Choroid plexus epithelial cell (primary cell): ENCODE measurements at places on chromosomes 5 and 9.

GRCh38 chr9:108085294-108085693 lies 595.7 kb upstream of the KLF4 start:
- no peak for DNase-seq

GRCh38 chr9:19922476-19923118 lies 133.8 kb upstream of the SLC24A2 start:
- peak; percentile 87 for DNase-seq

- DNase-seq = no peak
These were observed 244.2 kb upstream of the DAB2 start for GRCh38 chr5:39668980-39669379.

DNA sequence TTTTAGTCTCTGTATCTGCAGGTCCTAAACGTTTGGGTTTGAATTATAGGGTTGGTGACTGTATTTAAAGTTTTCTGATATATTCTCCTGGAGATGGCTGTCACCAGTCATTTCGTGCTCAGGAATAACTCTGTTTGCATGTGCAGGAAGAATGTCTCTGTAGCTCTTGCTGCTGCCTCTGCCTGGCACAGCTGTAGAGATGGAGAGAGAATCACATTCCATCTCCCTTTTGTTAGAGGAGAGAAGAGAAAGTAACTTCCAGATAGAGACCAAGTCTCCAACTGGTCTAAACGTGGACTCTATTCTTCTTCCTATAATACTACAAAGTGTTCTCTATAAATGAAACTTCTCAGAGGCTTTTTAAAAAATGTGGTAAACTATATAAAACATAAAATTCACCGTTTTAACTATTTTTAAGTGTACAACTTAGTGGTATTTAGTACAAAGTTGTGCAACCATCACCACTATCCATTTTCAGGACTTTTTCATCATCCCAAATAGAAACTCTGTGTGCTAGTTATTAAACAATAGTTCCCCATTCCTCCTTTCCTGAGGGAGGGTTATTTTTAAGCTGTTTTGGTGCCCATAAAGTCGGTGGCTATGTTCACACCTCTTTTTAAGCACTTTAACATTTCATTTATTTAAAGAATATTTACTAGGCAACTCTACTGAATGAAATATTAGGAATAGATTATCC lies 20.7 kb upstream of the STARD4 start:
- peak; percentile 54 for DNase-seq

DNA sequence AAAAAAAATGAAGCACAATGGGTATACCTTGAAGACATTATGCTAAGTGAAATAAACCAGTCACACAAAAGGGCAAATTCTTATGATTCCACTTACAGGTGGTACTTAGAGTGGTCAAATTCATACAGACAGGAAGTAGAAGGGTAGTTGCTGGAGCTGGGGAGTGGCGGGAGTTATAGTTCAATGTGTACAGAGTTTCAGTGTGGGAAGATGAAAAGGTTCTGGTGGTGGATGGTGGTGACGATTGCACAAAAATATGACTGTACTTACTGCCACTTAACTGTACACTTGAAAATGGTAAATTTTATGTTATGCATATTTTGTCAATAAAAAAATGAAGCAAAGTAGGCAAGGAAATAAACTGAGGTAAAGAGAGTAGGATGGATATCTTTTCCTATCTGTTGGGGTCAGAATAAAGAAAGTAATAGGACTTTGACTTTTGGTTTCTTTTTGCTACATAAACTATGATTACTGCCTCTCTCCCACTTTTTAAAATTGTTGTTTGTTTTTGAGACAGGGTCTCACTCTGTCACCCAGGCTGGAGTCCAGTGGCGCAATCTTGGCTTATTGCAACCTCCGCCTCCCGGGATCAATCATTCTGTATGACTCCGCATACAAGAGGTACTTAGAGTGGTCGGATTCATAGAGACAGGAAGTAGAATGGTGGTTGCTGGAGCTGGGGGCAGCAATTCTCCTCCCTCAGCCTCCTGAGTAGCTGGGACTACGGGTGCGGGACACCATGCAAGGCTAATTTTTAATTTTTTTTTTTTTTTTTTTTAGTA lies 4.0 kb upstream of the PSAT1 start:
- no peak for DNase-seq

GRCh38 chr5:97100476-97100875 lies 41.9 kb downstream of the LIX1 start:
- DNase-seq = peak; percentile 11

DNA sequence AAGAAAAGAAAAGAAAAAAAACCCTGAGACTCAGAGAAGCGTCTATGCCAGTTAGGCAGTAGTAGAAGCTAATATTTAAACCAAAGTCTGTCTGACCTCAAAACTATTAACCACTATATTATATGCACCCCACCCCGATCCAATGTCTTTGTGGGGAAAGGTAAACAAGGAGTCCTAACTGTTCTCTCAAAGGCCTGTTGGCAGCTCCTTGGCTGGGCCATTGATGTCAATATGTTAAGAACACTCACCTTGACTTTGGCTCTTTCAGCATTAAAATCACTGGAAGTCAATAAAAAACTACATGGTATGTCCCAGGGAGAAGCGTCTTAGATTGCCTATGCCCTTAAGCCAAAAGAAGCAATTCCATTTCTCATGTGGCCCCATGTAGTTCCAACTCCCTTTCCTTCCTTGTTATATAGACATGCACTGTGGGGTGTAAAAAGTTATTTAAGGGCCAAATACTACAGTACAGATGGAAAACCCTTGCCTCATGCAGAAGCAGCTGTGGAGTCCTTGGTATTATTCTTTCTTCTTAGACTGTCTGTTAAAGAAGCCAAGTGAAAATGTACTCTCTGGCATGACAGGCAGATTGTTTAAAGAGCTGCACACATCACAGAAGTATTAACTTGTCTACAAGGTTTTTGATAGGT lies 308.6 kb upstream of the RPS23 start:
- no peak for DNase-seq

DNA sequence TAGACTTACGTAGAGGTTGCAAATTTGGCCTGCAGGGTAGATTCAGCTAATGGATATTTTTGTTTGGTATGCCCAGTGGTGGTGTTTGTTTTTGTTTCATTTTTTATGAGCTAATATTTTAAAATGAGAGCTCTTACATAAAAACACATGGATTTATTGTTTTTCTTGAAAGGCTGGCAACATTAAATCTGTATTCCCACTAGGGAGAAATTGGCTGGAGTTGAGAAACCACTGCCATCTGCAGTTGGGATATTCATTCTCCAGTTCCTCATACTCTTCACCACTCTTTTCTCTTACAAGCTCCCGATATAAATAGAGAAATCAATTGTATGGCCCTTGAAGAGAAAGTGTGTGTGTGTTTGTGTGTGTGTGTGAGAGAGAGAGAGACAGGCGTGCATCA lies 143.3 kb downstream of the ALDH1A1 start:
- DNase-seq = no peak

- DNase-seq = no peak
These were observed 136.4 kb downstream of the SLIT3 start for GRCh38 chr5:169164481-169164925.

GRCh38 chr9:89687188-89687587 lies 82.4 kb downstream of the GADD45G start:
- DNase-seq = no peak

DNA sequence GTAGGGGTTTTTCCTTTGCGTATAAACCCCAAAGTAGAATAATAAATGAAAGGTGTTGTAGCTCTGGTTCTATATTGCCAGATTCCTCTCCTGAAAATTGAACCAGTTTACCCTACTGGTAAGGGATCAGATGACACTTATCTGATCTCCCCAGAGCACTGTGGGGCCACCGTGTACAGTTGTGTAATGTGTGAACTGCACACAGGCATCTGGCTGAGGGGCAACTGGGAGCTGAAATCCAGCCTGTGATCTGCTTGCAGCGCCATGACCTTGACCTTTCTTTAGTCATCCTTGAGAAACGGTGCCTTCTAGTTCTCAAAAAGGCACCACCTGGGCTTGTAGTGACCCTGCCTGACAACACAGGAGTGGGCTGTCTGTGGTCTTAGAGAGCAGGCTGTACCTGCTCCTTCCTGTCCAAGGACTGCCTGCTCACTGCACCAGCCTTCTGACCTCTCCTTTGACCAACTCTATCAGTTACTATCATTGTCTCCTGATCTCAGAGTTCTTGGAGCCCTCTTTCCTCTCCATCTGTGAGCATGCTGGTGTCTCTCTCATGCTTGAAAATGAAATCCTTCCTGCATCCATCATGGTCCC lies 40.2 kb downstream of the PDE6A start:
- peak; percentile 49 for DNase-seq

DNA sequence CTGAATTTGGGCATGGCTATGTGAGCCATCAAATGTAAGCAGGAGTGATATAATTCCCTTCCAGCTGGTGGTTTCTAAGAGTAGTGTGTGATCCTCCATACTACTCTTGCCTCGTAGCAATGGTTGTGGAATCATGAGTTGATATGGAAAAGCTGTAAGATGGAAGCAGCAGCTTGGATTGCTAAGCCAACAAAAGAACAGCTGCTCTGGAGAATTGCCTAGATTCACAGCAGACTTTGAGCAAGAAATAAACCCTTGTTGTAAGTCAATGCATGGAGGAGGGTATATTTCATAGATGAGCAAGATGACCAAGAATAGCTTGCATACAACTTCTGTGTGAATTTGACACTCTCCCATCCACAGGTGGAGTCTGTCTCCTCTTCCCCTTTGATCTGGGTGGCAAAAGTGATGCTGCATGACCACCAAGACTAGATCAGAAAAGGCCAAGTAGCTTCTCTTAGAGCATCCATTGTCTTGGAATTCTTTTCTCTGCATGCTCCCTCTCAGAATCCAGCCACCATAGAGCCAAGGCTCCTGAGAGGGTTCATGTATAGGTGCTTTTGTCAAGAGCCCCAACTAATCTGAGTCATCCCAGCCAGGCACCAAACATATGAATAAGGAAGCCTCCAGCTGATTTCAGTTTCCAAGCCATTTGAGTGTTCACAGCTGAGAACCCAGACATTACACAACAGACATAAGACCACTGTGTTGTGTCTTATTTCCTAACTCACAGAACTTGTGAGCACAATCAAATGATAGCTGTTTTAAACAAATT lies 79.0 kb downstream of the PRLR start:
- peak; percentile 30 for DNase-seq

DNA sequence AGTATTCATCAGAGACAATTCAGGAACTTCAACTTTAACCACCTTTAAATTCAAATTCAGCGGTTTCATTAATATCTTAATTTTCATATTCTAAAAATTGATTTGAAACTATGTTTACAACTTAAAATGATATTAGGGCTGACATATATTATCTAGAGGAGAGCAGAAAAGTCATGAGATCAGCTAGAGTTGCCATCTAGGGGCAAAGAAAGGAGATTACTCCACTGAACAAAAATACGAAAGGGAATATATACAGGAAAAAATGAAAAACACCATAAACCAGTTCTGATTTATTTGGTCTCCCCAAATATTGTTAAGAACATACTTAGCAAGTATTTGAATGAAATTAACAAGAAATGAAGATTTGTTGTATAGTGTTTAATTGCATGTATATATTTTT lies 946.3 kb downstream of the DTWD2 start:
- peak; percentile 0 for DNase-seq
